ENCODE measurements at places on chromosomes 11 and 22. TPM values are rescaled to one million over a fixed set of nuclear protein-coding genes. Genes with fewer than 3 reads are reported as not detected.

GRCh38 chr11:27174672-27175210 is 134.1 kb downstream of the BBOX1 start:
- DNase-seq = no peak
- no peak overlapping the region for H3K27ac ChIP-seq
- H3K36me3 ChIP-seq = no peaks in the 10 kb centered on the region
- H3K4me1 ChIP-seq = no peaks in the 10 kb centered on the region
- no peaks in the 10 kb centered on the region for H3K27me3 ChIP-seq

DNA sequence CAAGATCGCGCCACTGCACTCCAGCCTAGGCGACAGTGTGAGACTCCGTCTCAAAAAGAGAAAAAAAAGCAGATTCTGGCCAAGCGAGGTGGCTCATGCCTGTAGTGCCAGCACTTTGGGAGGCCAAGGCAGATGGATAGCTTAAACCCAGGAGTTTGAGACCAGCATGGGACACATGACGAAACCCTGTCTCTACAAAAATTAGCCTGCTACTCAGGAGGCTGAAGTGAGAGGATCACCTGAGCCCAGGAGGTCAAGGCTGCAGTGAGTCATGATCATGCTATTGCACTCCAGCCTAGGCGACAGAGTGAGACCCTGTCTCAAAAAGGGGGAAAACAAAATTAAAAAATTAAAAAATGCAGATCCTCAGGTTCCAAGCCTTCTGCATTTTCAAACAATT is 14.0 kb downstream of the PGAP2 start:
- no peaks in the 10 kb centered on the region for H3K4me1 ChIP-seq
- H3K4me3 ChIP-seq = no peak overlapping the region
- no peak for DNase-seq
- no peak overlapping the region for H3K27ac ChIP-seq

DNA sequence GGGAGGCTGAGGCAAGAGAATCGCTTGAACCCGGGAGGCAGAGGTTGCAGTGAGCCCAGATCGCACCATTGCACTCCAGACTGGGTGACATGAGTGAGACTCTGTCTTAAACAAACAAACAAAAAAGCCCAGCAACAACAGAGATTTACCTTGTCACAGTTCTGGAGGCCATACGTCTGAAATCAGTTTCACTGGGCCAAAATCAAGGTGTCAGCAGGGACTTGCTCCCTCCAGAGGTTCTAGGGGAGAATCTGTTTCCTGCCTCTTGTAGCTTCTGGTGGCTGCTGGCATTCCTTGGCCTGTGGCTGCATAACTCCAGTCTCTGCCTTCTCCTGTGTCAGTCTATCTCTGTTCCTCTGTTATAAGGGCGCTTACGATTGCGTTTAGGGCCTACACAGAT is 1.5 kb downstream of the DDX10 start:
- DNase-seq = no peak
- H3K4me3 ChIP-seq = no peak overlapping the region
- no peaks in the 10 kb centered on the region for H3K27me3 ChIP-seq
- H3K4me1 ChIP-seq = no peaks in the 10 kb centered on the region

DNA sequence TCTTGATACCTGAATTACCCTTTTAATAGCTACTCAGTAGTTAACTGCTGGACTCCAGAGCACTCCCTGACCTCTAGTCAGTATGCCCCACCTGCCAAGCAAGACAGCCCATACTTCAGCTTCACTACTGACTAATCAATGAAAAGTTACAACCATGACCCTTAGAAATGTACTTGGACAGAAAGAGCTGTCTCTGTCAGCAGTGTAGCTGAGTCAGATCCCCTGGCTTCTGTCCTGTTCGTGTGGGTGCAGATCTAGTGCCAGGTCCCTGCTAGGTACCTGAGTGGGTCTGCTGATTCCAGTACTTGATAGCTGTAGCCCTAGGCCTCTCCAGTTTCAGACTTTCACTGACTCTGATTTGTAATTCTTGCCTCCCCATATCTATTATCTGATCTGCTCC is 265.8 kb upstream of the POU2AF2 start:
- no peak overlapping the region for H3K4me3 ChIP-seq
- no peaks in the 10 kb centered on the region for H3K36me3 ChIP-seq
- H3K27ac ChIP-seq = no peak overlapping the region
- no peaks in the 10 kb centered on the region for H3K27me3 ChIP-seq
- DNase-seq = no peak
- no peaks in the 10 kb centered on the region for H3K4me1 ChIP-seq

OR51M1 gene
- not detected for total RNA-seq

MYO18B gene
- total RNA-seq = 0.37 TPM

TUBA8 gene
- 4.8 TPM for total RNA-seq

TM7SF2 gene
- total RNA-seq = 26.0 TPM

All from right lobe of liver (tissue), 6 donors.